Esophagus (tissue), 2 donors: ENCODE measurements at places on chromosomes 12 and 14. TPM values are rescaled to one million over a fixed set of nuclear protein-coding genes. Genes with fewer than 3 reads are reported as not detected.

COX8C gene
- not detected for polyA plus RNA-seq

ASIC1 gene
- 2.1 TPM for polyA plus RNA-seq

MYF5 gene
- not detected for polyA plus RNA-seq

ENDOU gene
- polyA plus RNA-seq: 101 TPM

MRPS35 gene
- 17.8 TPM for polyA plus RNA-seq

TMEM229B gene
- 0.26 TPM for polyA plus RNA-seq

POTEG gene
- polyA plus RNA-seq: not detected

ADSS1 gene
- polyA plus RNA-seq: 10.2 TPM

DAO gene
- not detected for polyA plus RNA-seq

POC1B gene
- polyA plus RNA-seq: 5.5 TPM

C1QL4 gene
- not detected for polyA plus RNA-seq

RFC5 gene
- polyA plus RNA-seq: 7.8 TPM

MAP3K9 gene
- polyA plus RNA-seq: 4.2 TPM

LRP1 gene
- 29.6 TPM for polyA plus RNA-seq

AQP6 gene
- 0.08 TPM for polyA plus RNA-seq
